NCI-H510A treated with DMSO at 0.1 percent for 48 hours (cell line): ENCODE measurements at places on chromosomes 5 and 9.
A peak's percentile ranks its signal among the peaks of the same experiment; 100 is the strongest.

- DNase-seq: no peak
These were observed 25.9 kb downstream of the PTGS1 start for GRCh38 chr9:122396614-122397148.

DNA sequence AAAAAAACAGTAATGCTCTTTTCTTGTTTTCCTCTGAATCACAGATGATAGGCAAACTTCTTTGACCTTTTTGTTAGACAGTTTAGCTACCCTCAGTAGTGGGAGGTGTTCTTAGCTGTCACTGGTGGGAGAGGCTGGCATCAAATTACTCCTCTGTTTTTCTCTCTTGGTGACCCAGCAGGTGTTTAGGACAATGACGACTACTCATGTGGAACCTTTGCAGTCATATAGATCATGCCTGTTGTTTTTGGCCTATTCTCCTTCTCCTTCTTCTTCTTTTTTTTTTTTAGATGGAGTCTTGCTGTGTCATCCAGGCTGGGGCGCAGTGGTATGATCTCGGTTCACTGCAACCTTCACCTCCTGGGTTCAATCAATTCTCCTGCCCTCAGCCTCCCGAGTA lies 15.4 kb upstream of the NPR2 start:
- peak; percentile 76 for DNase-seq

GRCh38 chr5:19880859-19881436 lies 107.1 kb downstream of the CDH18 start:
- DNase-seq: peak; percentile 93

GRCh38 chr9:131639769-131640437 lies 94.6 kb downstream of the PRRT1B start:
- DNase-seq: no peak

GRCh38 chr9:18396102-18396728 lies 77.7 kb upstream of the ADAMTSL1 start:
- peak; percentile 29 for DNase-seq

- no peak for DNase-seq
These were observed 41.9 kb downstream of the NIM1K start for GRCh38 chr5:43233946-43234345.

DNA sequence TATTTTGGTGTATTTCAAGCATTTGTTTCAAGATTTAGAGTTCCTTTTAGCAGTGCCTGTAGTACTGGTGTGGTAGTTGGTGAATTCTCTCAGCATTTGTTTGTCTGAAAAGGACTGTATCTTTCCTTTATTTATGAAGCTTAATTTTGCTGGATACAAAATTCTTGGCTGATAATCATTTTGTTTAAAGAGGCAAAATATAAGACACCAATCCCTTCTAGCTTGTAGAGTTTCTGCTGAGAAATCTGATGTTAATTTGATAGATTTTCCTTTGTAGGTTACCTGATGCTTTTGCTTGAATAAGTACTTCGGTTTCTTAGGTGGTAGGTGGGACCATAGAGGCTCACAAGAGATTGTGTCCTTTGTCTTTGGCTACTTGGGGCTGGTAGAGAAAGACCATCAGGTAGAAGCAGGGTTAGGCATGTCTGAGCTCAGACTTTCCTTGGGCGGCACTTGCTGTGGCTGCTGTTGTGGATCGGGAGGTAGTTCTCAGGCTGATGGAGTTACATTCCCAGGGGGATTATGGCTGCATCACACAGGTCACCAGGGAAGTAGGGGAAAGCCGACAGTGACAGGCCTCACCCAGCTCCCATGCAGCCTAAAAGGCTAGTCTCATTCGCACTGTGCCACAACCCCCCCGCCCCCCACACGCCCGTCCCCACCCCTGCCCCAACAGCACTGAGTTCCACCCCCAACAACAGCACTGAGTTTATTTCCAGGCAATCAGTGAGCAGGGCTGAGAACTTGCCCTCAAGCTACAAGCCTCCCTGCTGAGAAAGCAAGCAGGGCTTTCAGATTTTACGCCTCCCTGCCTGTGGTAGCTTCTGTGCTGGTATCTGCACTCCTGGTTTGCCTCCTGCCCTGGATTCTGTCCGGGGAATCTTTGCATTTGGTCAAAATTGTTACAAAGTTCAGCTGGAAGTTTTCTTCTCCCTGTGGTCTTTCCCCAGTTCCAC lies 127.1 kb upstream of the GLRA1 start:
- DNase-seq: no peak

- no peak for DNase-seq
These were observed 5.7 kb downstream of the FGFR4 start for GRCh38 chr5:177092178-177093081.

GRCh38 chr5:96753848-96754247 lies 53.9 kb downstream of the ERAP1 start:
- DNase-seq: no peak

- no peak for DNase-seq
These were observed 966.5 kb upstream of the DMAC1 start for GRCh38 chr9:8766096-8766495.

DNA sequence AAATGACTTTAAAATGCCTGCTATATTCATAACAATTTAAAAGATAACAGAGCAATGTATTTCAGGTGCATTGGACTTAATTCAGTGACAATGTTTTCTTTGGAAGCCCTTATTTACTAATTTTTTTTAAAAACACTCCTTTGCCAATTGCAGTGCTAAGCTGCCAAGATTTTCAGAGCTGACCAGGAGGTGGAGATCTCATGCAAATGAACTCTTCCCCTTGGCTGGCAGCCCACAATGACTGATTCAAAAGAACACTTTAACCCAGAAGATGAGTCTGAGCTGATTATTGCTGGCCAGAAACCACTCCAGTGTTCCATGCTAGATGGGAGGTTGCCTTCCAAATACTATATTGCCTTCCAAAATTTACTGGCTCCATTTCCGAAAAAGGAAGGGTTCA lies 128.3 kb upstream of the CCNH start:
- no peak for DNase-seq

DNA sequence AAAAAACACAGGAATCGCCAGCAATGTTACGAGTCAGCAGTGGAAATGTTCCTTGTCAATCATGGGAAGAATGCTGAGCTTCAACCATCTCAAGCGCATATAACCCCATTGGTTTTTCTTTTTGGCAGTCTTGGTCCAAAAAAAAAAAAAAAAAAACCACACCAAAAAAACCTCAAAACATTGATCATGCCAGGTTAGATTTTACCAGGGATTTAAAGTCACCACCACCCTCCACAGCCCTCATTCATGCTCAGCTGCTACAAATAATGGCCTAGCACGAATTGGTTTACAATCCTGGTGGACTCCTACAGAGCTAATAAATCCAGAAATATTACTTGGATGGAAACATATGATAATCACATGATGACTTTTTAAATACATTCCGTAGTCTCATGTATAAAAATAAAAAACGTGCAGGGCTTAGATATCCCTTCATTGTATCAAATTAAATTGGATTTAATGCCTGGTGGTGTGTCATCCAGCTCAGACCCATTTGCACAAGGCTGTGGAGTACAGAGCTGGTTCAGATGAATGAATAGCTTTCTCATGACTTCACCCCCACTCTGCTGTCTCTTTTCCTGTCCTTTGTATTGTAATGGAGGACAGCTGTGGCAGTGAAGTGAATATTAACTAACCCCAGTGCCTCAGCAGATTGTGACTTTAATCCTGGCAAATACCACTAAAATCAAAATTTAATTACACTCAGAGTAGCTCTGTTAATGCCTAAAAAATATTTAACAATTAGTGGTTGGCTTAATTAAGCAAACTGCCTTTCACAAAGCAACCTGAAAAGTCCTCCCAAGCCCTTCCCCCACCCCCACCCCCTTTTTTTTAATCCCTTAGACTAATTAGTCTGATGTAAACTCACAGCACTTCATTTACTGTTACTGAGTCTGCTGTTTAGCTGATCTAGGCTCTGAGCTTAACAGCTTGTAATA lies 626.5 kb upstream of the ZNF608 start:
- DNase-seq: peak; percentile 0

GRCh38 chr5:2173151-2173834 lies 290.6 kb upstream of the IRX4 start:
- no peak for DNase-seq

DNA sequence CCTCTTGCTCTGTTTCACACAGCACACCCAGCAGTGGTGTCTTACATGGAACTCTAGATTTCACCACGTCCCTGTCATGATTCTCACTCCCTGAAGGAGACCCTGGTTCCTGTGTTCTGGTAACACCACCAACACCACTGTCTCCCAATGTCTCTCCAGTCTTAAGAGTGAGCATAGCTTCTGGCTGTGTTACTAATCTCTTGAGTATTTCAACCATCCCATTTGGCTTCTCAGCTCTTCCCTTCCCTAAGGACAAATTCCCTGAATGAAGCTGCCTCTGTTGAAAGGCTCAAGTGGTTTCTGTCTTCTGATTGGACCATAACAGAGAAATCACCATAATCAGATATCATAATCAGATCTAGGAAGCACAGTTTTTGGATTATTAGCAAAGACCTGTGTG lies 311.8 kb downstream of the DNAH5 start:
- no peak for DNase-seq

DNA sequence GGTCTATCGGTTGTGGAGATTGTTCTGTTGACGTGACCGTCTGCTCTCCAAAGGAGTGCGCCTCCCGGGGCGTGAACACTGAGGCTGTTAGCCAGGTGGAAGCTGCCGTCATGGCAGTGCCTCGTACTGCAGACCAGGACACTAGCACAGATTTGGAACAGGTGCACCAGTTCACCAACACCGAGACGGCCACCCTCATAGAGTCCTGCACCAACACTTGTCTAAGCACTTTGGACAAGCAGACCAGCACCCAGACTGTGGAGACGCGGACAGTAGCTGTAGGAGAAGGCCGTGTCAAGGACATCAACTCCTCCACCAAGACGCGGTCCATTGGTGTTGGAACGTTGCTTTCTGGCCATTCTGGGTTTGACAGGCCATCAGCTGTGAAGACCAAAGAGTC lies 128.9 kb upstream of the DMRT1 start:
- DNase-seq: no peak

GRCh38 chr5:73484511-73484910 lies 13.7 kb upstream of the BTF3 start:
- DNase-seq: peak; percentile 7

DNA sequence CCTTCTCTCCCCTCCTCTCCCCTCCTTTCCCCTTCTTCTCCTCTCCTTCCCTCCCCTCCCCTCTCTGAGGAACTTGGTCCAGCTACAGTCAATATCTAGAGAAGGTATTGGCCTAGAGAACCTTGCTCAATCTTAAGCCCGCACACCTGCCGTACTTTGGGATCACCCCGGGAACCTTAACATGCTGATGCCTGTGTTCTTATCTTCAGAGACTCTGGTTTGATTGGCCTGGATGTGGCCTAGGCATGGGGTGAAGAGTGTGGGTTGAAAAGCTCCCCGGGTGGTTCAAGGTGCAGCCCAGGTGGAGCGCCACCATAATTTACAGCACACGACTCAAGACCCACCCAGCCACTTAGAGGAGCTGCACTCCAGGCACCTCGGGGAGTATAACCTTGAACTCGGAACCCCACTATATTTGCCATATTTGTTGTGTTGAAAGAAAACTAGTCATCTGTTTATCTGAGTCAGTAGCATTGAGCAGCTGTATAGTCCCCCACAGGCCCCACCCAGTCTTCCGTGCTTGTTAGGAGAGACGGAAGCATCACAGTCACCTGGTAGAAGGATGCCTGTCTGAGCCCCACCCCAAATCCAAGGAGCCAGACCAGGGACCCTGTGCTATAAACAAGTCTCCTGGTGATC lies 14.4 kb upstream of the PHF19 start:
- peak; percentile 70 for DNase-seq

DNA sequence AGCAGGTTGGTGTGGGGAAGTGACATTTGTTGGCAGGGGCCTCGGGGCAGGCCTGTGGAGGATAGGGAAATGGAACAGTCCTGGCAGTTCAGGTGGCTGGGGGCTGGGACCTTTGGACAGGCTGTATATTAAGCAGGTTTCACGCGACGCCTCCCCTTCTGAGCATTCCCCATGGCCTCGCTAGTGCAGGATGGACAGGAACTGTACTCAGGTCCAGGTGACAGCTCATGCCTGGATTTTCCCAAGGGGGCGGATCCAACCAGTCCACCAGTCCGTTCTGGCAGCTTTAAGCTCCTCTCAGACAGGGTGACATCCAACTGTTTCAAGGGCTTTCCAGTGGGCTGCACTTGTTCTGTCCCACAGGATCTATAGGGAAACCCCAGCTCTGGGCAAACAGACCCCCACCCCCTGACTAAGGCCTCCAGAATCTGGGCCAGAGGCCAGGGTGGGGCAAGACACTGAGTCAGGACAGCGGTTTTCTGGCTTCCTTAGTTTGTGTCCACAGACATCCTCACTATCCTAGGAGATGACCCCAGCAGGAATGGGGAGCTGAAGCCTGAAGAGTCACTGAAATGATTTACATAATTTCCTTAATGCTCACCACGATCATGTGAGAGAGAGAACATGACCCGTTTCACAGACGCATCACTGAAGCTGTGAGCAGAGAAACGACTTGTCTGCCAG lies 20.9 kb downstream of the CSF2 start:
- DNase-seq: no peak

DNA sequence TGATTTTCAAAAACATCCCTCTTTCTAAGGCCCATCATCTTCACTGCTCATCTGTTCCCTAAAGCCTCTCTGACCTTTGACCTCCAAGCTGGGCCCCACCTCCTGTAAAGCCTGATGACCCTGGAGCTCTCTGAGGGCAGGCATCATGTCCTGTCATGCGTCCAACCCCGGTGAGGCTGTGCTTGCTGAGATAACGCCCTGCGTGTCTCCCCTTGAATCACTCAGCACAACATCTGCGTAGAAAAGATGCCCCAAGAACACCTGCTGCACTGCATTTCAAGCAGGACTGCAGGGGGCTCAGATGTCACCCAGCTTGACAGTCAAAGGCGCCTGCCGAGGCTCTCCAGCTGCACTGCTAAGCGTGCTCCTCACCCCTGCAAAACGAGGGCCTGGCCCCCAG lies 78.0 kb downstream of the OTULIN start:
- peak; percentile 46 for DNase-seq

GRCh38 chr5:107935645-107936044 lies 264.9 kb upstream of the EFNA5 start:
- DNase-seq: no peak

DNA sequence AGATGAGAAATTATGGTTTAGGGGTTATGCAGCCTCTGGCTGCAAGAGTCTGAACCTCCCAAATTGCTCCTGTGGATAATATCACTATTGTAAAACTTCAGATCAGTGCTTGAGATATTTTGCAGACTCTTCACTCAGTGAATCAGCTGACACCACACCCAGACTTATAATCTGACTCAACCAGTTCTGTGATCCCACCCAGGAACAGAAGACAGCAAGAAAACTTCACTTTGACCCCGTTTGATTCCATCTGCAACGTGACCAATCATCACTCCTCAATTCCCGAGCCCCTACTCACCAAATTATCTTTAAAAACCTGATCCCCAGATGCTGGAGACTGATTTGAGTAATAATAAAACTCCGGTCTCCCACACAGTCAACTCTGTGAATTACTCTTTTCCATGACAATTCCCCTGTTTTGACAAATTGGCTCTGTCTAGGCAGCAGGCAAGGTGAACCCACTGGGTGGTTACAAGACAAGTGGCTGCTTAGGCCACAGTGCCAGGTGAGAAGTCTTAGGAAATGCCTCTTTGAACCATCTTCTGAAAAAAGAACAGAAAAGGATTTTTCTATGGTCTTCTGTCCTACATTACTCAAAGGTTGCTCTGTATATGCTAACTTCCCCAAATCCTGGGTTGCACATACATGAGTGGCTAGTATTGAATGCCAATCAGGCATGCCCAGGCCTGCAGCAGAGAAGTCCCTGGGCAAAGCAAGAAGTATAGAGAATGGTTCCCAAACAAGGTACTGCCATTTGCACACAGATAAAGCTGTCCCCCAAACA lies 588.0 kb downstream of the PRELID2 start:
- no peak for DNase-seq
